ENCODE measurements at places on chromosomes 3 and 15.

GRCh38 chr3:59442046-59442445 lies 392.2 kb upstream of the CFAP20DC start:
- no peak for DNase-seq

GRCh38 chr15:68274201-68274848 lies 3.2 kb upstream of the FEM1B start:
- DNase-seq, result no peak

DNA sequence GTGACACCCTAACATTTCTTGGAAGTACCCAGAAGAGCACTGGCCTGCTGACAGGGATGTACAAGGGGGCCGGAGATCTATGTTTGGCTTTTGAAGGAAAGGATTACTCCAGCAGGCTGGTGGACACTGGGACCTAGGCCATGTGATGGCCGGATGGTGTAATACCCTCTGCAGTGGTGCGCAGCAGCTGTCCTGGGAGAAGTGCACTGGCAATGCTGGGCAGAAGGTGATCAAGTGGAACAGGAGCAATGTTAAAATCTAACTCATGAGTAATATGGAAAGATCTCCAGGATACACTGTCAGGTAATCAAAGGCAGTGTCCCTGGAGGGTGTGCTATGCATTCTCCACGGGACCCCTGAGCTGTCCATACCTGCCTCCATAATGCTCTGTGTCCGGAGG lies 71.2 kb upstream of the POMGNT2 start:
- no peak for DNase-seq

- no peak for DNase-seq
Observed at GRCh38 chr3:16090706-16091105, 83.8 kb upstream of the GALNT15 start.

DNA sequence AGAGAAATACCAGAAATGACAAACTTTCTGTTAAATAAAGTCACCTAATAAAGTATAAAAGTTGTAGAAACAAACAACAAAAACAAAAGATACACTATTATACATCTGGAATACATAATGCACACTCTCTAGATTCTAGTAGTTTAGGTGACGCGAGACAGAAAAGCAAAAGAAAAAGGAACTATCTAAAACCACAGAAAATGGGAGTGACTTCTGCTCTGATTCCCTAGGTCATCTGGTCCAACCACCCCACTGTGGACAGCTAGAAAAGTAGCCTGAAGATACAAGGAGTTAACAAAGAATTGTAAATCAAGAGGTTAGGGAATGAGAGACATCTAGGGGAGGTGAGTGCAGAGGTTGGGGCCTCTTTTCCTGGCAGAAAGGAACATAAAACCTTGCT lies 39.1 kb downstream of the DHX36 start:
- DNase-seq, result no peak

DNA sequence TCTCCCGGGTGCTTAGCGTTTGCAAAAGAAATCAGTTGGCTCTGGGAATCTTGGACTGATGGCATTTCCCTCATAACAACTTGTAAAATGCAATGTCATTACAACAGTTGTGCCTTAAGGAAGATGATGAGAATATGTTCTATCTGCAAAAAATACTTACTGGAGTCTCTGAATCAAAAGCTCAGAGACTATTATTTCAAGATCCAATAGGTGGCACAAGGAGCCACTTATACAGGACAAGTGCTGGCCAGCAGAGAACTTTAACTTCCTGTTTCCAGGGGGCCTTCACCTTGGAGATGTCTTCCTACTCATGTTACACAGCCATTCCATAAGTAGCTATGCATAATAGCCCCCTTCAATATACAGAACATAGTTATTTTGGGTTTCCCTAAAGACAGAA lies 8.9 kb upstream of the RPS27L start:
- no peak for DNase-seq

- no peak for DNase-seq
Observed at GRCh38 chr3:192817053-192817452, 89.7 kb upstream of the FGF12 start.

DNA sequence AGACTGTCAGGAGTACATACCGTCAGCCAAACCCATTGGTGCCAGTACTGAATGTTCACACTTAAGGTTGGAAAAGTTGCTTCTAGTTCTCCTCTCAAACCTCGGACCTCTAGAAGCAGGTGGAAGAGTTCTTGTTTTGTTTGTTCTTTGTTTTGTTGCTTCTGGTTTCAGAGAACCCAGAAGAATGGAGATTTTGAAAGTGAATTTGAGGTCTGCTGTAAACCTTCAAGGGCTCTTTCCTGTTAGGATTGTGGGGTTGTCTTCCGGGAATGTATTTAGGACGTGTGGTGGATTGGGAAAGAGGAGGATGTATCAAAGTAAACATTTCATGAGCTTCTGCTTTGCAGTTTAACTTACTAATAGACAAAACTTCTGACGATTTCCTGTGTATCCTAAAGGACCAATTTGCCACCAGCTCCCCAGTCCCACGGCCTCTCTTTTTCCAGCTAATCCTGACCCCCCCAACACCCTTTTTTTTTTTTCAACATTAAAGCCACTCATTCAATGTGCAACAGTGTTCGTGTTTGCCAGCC lies 50.3 kb downstream of the FILIP1L start:
- no peak for DNase-seq

DNA sequence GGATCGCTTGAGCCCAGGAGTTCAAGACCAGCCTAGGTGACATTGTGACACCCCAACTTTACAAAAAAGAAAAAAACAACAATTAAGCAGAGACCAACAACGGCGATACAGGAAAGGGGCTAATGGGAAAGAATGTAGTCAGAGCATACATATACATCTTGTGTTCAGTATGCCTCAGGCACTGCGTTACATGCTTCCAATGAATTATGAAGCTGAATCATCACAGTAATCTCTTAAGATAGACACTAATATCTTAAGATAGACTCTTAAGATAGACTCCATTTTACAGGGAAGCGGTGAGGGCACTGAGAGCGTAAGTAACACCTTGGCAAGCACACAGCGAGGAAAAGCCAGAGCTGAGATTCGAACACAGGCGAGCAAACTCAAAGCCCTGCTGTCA lies 6.1 kb upstream of the LDHAL6B start:
- no peak for DNase-seq

DNA sequence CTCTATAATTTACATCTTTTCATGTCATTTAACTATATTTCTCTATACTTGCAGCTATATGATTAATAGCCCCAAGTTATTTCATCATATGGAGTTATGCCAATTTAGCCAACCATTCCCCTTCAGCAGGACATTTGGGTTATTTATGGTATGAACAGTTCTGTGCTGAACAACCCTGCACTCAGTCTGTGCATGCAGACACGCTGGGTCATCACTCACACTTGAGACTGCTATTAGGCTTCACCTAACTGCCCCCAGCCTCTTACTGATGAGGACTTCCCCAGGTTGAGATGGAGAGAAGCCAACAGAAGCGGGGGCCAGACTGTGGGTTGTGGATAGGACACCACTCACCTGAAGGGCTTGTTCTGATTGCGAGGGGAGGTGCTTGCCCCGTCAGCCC lies 7.3 kb downstream of the TADA3 start:
- DNase-seq, result no peak
